ENCODE measurements at places on chromosomes 11 and 22. TPM values are rescaled to one million over a fixed set of nuclear protein-coding genes. Genes with fewer than 3 reads are reported as not detected.

The PHF5A gene
- total RNA-seq, result 32.2 TPM

The TSPAN32 gene
- total RNA-seq, result 22.4 TPM

The CTR9 gene
- total RNA-seq, result 23.2 TPM

The PANX1 gene
- total RNA-seq, result 18.9 TPM

The OR51B4 gene
- total RNA-seq, result 0.57 TPM

The ATG2A gene
- total RNA-seq, result 36.2 TPM

The TSSC4 gene
- 71.6 TPM for total RNA-seq

The PTPN5 gene
- 1.6 TPM for total RNA-seq

The CRYBA4 gene
- not detected for total RNA-seq

The JAML gene
- not detected for total RNA-seq

The UPK3A gene
- total RNA-seq, result not detected
